Hematopoietic multipotent progenitor cell treated with erythropoietin and hydrocortisone succinate and interleukin-3 and kit ligand, for 6 days (in vitro differentiated cells): ENCODE measurements at places on chromosomes 11 and 22.

- no peak for DNase-seq
These were observed 83.5 kb upstream of the FSHB start for GRCh38 chr11:30147293-30147692.

GRCh38 chr11:95675585-95675984 lies 114.0 kb downstream of the FAM76B start:
- no peak for DNase-seq

GRCh38 chr11:134062265-134063123 lies 6.4 kb upstream of the JAM3 start:
- no peak for DNase-seq

DNA sequence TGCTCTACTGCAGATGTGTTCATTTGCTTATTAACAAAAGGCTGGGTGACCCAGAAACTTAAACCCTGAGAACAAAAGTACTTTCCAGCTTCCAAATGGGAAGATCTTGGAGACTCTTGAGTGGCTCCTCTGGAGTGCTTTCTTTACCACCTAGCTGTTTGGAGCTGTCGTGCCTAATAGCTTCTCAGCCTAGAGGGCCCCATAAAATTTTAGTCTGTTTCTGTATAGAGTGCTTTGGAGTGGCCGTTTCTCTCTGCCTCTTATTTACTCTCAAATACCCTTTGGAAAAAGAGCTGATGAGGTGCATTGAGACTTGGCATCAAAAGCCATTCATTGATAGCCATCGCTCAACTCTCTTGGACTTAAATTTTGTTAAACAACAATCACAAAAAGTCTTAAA lies 50.7 kb downstream of the ZNRF3 start:
- no peak for DNase-seq

DNA sequence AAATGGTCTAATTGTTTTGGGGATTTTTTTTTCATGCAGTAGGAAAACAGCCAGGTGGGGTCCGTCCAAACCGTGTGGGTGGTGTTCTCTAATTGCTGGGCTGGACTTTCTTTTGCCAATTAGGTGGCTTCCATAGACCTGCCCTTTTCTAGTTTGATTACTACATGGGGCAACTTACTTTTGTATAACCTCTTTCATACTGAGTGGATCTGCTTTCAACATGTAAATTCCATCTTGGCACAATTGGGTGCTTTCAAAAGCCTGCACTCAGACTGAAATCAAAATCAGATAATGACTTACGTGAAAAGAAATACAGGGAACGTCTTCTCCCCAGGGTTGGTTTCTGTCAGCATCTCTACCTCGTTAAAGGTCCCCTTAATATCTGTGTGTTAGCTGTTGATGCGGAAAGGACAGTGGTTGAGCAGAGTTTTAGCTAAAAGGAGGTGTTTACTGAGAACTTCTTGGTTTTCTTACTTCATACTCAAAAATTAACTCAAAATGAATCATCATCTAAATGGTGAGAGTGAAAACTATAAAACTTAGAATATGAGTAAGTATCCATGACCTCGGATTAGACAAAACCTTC lies 72.1 kb downstream of the BARX2 start:
- DNase-seq: no peak

DNA sequence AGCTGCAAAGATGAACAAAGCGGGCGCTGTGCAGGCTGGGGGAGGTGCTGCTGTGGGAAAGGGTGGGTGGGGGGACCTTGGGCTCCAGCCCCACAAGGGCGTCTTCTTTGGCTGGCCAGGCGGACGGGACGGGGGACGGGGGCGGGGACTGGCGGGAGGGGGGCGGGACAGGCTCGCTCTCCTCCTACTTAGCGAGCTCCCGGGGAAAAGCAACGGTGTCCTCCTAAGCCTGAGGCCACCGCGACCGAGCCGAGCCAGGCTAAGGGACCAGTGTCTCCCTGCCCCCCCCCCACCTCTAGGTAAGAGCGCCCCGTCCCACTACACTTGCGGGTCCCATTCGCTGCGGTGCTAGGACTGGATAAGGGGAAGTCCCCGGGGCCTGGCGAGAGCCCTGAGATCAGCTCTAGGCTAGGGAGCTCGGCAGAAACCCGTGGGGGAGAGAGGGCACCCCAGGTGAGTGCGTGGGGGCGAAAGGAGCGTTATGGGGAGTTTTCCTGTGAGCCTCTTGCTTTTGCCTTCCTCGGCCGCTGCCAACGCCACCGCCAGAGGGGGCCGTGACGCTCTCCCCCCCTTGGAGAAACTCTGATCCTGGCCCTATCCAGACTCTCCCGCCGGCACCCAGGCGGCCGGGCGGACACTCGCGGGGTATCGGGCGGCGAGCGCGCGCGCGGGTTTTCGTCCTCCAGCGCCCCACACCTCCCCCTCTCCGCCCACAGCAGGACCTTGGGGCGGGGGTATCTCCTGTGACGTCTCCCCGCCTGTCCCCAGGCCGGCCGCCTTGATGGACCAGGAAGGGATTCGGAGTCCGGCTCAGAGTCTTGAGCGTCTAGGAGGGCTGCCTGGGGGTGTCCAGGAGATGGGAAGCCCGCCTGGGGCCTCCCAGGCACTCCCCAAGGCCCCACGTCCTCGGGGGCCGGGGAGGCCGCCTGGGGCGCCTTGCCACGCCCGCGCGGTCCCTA lies at the start of gene PHLDB1:
PHLDB1 (plus strand) TSS at position 215 of the 959 bp plus-strand sequence. CDS start 6,222 bp downstream, outside the sequence.
- peak; percentile 62 for DNase-seq

DNA sequence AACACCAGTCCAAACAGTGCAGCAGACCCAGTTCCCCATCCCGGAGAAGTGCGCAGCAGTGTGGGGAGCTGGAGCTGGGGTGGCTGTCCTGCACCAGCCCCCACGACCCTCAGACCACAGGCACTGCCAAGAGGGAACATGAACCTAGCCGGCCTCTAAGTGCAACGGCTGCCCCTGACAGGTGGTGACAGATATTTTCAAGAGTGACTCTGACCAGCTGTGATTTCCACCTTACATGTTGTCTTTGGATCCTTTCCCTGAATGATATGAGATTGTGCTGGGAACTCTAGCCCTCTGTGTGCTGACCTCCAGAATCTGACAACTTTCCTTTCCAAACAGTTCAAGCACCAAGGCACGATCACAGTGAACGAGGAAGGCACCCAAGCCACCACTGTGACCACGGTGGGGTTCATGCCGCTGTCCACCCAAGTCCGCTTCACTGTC lies 12.6 kb downstream of the SERPIND1 start:
- no peak for DNase-seq

- no peak for DNase-seq
These were observed 18.1 kb upstream of the EHD1 start for GRCh38 chr11:64896448-64897022.

DNA sequence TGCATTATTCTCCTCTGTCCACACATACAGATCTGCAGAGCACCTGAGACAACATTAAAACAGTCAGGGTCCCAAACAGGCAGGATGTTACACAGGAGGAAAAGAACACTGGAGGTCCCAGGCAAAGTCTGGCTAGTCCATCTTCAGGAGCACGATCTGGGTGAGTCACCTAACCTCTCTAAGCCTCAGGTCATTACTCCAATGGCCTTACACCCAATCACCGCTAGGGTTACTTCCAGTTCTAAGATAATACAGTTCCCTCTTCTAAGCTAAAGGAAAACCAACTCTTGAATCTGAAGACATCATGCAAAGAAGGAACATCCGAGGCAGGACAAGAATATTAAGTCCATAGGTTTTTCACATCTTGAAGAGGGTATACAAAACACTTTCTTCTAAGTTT lies 24.5 kb downstream of the ASCC2 start:
- no peak for DNase-seq

DNA sequence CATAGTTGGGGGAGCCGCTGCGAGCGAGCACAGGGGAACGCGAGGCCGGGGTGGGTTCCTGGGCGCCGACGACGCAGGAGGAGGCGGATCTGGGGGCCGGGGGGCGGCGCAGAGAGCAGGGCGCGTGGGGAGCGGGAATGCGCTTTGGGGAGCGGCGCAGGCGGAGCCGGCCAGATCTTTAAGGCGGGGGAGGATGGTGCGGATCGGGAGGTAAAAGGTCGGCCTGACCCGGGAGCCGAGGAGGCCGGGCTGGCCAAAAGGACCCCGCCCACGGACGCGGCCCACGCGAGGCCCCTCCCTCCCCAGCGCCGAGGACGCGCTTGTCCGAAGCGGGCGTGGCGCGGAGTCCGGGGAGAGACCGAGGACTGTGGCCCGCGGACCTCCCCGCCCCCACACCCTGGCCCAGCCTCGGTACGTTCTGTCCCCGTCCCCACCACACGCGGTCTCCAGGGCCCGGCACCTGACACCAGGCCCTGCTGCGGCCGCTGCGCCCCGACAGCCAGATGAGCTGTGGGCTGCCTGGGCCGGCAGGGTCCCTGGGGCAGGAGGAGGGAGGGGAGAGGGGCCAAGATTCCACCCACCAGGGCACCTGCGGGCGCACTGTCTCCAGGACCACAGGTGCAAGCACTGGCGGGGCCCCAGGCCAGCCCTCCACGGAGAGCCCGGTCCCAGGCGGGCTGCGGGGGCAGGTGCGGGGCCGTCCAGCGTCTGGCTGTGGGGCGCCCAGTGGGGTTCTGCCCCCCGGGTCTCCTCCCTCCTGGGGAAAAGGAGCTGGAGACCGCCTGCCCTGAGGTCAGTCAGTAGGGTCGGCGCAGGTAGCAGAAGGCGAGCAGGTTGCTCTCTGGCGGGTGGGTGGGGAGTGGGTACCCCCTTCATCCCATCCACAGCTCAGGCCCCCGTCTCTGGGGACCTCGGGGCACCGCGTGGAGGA lies 10.9 kb downstream of the PIM3 start:
- DNase-seq: peak; percentile 72

DNA sequence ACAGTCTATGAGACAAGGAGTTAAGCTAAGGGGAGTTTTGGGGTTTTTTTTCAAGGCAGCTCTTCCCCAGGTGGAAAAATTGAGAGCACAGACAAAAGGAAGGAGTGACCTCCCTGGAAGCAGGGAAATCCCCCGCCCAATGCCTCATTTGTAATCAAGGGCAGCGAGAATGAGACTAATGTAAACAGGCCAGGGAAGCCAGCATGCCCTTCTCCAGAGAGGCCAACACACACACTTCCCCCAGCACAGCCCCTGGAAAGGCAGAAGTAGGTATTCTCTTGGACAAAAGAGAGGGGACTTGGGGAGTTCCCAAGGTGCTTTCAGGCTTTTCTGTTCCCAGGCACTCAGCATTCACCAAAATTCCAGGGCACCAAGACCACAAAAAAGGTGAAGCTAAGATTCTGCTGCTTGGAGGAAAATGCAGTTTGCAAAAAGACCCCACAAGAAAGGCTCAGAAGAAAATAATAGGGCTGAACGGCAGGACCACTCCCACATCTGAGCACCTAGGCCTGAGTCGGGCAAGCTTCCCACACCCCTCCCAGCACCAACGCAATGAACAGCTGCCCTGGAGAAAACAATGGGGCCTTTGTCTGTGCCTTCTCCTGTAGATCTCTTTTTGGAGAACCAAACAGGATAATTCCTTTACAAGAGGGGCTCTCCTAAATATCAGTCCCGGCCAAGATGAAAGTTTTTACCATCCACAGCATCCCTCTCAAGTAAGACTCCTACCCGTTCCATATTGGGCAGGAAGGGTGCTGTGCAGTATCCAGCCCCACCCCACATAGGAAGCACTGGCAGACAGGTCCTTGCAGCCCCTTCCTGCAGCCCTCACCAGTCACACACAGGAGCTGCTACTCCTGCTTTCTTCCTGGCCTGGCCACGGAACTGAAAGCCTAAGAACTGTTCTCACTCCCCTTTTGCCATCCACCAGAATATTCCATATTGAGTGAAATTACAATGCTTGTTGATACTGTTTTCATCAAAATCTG lies 70.7 kb upstream of the AKIP1 start:
- no peak for DNase-seq

GRCh38 chr22:48743601-48744282 lies 1083.9 kb downstream of the BRD1 start:
- no peak for DNase-seq

GRCh38 chr22:32478994-32479393 lies 4.4 kb downstream of the FBXO7 start:
- DNase-seq: no peak

DNA sequence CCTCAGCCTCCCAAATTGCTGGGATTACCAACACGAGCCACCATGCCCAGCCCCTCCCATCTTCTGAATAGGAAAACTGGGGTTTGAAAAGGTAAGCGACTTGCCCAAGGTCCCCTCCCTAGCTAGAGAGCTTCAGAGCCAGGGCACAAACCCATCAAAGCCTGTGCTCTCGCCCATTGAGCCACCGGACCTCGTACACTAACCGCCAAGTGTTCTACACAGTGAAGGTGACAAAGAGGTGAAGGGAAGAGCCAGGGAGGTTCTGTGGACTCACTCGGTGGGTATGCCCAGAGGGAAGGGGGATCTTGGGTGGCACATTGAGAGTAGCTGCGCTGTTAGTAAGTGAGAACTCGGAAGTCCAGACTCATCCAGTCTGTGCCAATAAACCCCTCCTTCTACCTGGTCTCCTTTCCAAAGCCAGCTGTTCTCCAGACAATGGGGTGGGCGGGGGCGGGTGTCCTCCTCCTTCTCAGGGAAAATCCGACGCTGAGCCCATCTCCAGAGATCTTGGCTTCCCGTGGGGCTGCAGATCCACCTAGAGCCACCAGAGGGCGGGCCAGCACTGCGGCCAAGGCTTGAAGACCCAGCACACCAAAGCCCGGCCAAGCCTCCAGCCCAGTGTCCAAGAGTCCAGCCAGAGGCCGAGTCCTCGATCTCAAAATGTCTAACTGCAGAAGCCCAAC lies 3.2 kb upstream of the RTN4RL2 start:
- peak; percentile 86 for DNase-seq

DNA sequence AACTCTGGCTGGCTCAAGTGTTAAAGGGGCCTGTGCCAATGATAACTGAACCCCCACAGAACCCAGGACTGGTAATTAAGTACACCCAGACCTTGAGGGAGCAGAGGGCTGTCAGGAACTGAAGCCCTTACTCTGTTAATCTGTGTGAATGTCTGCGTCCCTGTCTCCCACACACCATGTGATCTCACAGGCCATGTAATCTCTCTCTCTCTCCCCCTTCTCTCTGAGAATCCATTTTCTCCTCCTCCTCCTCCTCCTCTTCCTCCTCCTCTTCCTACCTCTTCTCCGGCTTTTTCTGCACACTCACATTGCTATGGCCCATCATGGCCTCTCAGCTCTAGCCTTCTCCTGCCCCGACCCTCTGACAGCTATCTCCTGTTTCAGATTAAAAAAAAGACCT lies 14.6 kb upstream of the IRAG1 start:
- DNase-seq: no peak

GRCh38 chr11:110242746-110243145 lies 53.7 kb downstream of the RDX start:
- DNase-seq: no peak

DNA sequence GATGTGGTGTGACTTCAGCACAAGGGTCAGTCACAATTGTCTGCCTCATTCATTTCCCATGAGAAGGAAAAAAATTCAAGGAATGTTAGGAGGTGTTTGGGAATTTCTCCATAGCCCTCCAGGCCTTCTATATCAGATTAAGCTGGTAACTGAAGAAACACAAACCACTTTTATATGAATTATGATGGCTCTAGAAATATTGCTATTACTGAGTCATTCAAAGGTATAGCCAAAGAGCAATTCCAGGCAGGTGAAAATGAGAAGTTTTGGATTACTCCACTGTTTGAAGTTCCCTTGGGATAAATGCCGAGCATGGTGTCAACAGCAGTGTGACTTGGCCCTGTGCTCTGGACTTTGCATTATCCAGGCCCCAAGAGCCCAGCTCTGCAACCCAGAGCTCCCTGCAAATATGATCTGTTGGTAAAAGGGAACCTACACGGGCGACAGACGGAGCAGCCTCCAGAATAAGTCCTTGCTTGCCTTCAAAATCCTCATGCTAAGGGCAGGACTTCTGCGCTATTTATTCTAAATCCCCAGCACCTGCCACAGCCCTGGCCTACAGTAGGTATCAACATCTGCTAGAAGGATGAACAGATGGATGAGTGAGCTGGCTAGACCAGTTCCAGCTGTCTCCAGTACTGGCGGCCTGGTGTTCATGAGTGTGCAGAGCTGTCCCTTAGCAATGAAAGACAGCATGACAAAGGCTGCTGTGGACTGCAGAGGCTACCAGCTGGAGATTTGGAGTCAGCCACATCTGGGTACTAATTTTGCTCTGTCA lies 67.5 kb upstream of the ZBED5 start:
- DNase-seq: no peak
